ENCODE measurements at places on chromosomes 1 and 21. TPM values are rescaled to one million over a fixed set of nuclear protein-coding genes. Genes with fewer than 3 reads are reported as not detected.
A peak's percentile ranks its signal among the peaks of the same experiment; 100 is the strongest.

DNA sequence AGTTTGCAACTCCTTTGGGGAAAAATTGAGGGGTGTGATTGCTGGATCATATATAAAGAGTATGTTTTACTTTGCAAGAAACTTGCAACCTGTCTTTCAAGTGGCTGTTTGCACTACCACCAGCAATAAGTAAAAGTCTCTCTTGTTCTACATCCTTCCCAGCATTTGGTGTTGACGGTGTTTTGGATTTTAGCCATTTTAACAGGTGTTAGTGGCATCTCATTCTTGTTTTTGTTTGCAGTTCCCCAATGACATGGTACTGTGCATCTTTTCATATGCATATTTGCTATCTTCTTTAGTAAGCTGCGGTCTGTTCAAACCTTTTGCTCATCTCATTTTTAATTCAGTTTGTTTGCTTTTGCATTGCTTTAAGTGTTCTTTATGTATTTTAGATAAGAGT, 535.5 kb downstream of the LRRIQ3 start:
- no peak overlapping the region for H3K27ac ChIP-seq
- H3K27me3 ChIP-seq = no peaks in the 10 kb centered on the region
- no peak for DNase-seq
- H3K4me1 ChIP-seq = no peaks in the 10 kb centered on the region

SLC66A1 gene
- 17.8 TPM for total RNA-seq

GRCh38 chr1:186671136-186671825, 8.9 kb downstream of the PTGS2 start:
- H3K4me3 ChIP-seq = no peak overlapping the region
- DNase-seq = no peak
- H3K27me3 ChIP-seq = no peaks in the 10 kb centered on the region

NT5C1A gene
- 0.33 TPM for total RNA-seq

GRCh38 chr1:213898684-213899083, 89.1 kb upstream of the PROX1 start:
- no peaks in the 10 kb centered on the region for H3K27me3 ChIP-seq
- no peak for DNase-seq
- H3K27ac ChIP-seq = no peak overlapping the region
- no peaks in the 10 kb centered on the region for H3K4me1 ChIP-seq

GRCh38 chr1:13586001-13586400, 2.4 kb downstream of the PDPN start:
- no peak for DNase-seq
- H3K36me3 ChIP-seq = no peaks in the 10 kb centered on the region
- H3K27me3 ChIP-seq = peaks cover 3% of the 10 kb centered on the region
- no peak overlapping the region for H3K4me3 ChIP-seq

JAK1 gene
- 102 TPM for total RNA-seq

DNA sequence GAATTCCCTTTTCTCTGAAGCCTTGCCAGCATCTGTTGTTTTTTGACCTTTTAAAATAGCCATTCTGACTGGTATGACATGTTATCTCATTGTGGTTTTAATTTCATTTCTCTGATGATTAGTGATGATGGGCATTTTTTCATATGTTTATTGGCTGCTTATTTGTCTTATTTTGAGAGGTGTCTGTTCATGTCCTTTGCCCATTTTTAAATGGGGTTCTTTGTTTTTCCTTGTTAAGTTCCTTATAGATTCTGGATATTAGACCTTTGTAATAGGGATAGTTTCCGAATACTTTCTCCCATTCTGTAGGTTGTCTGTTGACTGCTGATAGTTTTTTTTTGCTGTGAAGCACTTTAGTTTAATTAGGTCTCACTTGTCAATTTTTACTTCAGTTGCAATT, 54.0 kb upstream of the C1orf185 start:
- H3K27ac ChIP-seq = no peak overlapping the region
- no peak overlapping the region for H3K4me3 ChIP-seq
- no peak for DNase-seq
- H3K27me3 ChIP-seq = no peaks in the 10 kb centered on the region
- H3K4me1 ChIP-seq = no peaks in the 10 kb centered on the region

- no peak for DNase-seq
- H3K4me3 ChIP-seq = no peak overlapping the region
- no peaks in the 10 kb centered on the region for H3K27me3 ChIP-seq
- no peaks in the 10 kb centered on the region for H3K36me3 ChIP-seq
- H3K4me1 ChIP-seq = no peaks in the 10 kb centered on the region
These were observed 9.4 kb downstream of the SELP start for GRCh38 chr1:169620565-169620964.

GRCh38 chr1:33424205-33424604, 6.7 kb downstream of the PHC2 start:
- no peak overlapping the region for H3K27ac ChIP-seq
- H3K4me1 ChIP-seq = no peaks in the 10 kb centered on the region
- no peak for DNase-seq
- no peaks in the 10 kb centered on the region for H3K36me3 ChIP-seq

DNA sequence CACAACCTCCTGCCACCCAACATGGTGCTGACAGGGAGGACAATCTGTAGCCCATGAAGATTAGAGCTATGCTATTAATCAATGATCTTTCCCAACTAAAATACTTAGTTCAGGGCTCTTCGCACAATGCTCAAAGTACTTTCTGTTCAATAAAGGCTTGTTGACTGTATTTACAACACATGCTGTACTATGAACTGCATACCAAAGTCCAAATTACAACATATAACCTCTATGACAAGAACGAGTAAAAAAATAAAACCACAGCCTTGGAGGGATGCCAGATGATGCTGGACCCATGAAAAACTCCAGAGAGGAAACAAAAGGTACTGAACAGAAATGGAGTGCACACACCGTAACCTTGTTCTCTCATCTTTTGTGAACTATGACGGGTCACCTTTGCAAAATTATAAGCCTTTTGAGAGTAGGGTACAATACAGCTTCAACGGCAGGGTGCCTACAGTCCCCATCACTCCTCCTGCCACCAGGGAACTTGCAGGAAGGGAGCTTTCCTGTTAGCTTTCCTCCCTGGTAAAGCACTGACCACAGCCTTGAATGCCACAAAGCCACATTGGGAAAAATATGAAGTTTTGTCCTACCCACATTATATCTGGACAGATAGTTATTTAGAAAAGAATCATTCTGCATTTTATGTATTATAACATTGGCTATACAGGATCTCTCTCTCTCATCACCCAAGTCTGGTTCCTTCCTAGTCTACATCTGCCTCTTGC, 175.6 kb downstream of the NRIP1 start:
- H3K4me1 ChIP-seq = no peaks in the 10 kb centered on the region
- H3K27me3 ChIP-seq = no peaks in the 10 kb centered on the region
- H3K27ac ChIP-seq = no peak overlapping the region

DNA sequence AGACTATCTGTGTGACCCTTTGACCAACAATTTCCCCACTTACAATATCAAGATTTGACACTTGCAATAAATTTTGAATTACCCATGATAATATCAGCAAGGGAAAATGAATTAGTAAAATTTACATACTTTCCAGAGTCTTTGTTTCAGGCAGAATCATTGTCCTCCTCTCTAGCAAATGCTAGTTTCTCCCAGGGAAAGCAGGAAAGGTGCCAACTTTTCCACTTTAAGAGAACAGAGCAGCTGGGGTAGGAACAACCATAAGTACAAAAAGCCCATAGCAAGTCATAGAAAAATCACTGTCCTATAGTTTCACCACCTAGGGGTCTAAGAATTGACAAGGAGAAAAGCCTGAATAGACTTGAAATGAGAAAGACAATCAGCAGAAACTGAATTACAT, 67.1 kb upstream of the GUCA2B start:
- H3K36me3 ChIP-seq = no peaks in the 10 kb centered on the region
- no peaks in the 10 kb centered on the region for H3K27me3 ChIP-seq
- no peak overlapping the region for H3K4me3 ChIP-seq
- no peak for DNase-seq
- peaks cover 8% of the 10 kb centered on the region for H3K4me1 ChIP-seq
- H3K27ac ChIP-seq = no peak overlapping the region

GRCh38 chr21:32826329-32827167, 55.0 kb upstream of the PAXBP1 start:
- peak; percentile 17 for DNase-seq
- H3K36me3 ChIP-seq = no peaks in the 10 kb centered on the region
- H3K4me1 ChIP-seq = no peaks in the 10 kb centered on the region
- no peak overlapping the region for H3K27ac ChIP-seq
- no peaks in the 10 kb centered on the region for H3K27me3 ChIP-seq
- H3K4me3 ChIP-seq = no peak overlapping the region

RCAN3 gene
- total RNA-seq = 37.3 TPM

- no peak for DNase-seq
- H3K27ac ChIP-seq = no peak overlapping the region
- H3K36me3 ChIP-seq = no peaks in the 10 kb centered on the region
These were observed 28.1 kb downstream of the IL23R start for GRCh38 chr1:67194209-67194863.

DNA sequence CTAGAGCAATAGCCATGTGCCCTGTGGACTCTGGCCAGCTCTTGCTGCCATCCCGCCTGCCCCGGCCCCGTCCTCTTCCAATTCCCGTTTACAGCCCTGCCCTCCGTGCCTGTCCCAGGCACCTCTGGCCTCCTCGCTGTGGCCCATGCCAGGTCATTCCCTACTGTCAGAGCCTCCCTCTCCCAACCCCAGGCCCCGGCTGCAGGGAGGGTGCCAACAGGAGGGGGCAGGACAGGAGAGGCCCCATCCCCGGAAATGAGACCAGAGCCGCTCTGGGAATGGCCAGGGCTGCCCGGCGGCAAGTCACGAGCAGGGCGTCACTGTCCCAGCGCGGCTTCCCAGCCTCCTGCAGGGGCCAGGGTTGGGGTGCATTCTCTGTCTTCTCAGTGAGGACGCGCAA, 23.5 kb upstream of the TSPEAR start:
- H3K4me1 ChIP-seq = no peaks in the 10 kb centered on the region
- no peaks in the 10 kb centered on the region for H3K27me3 ChIP-seq
- H3K27ac ChIP-seq = no peak overlapping the region
- H3K4me3 ChIP-seq = no peak overlapping the region

DNA sequence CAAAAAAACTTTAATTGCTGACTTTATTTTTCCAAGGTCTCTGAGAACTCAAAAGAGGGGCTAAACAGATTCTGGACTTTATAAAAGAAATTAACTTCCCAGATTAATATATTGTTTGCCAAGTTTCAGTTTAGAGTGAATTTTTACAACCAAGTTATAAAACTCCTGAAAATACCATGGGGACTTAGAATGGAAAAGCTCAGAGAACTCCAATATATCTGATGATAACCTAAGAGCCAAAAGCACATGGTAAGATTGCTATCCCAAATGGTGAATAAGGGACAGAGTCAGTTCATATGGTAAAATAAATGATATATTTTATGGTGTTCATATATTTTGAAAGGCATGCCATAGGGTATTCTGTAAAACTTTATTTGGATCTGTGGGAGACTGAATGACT, 470.9 kb downstream of the TTLL7 start:
- no peaks in the 10 kb centered on the region for H3K4me1 ChIP-seq
- no peak overlapping the region for H3K4me3 ChIP-seq
- no peaks in the 10 kb centered on the region for H3K36me3 ChIP-seq
- no peak overlapping the region for H3K27ac ChIP-seq

- DNase-seq = no peak
- H3K27ac ChIP-seq = no peak overlapping the region
- no peaks in the 10 kb centered on the region for H3K4me1 ChIP-seq
- no peaks in the 10 kb centered on the region for H3K27me3 ChIP-seq
These were observed 15.2 kb downstream of the SERBP1 start for GRCh38 chr1:67415041-67415440.

GRCh38 chr1:89831462-89832120, 10.8 kb downstream of the LRRC8D start:
- no peak overlapping the region for H3K27ac ChIP-seq
- H3K4me3 ChIP-seq = no peak overlapping the region
- no peak for DNase-seq
- peaks cover 12% of the 10 kb centered on the region for H3K4me1 ChIP-seq
- H3K36me3 ChIP-seq = no peaks in the 10 kb centered on the region
- H3K27me3 ChIP-seq = no peaks in the 10 kb centered on the region

- no peak overlapping the region for H3K4me3 ChIP-seq
- peaks cover 47% of the 10 kb centered on the region for H3K36me3 ChIP-seq
- H3K27ac ChIP-seq = no peak overlapping the region
These were observed 10.9 kb downstream of the UBE2J2 start for GRCh38 chr1:1262758-1263157.

DNA sequence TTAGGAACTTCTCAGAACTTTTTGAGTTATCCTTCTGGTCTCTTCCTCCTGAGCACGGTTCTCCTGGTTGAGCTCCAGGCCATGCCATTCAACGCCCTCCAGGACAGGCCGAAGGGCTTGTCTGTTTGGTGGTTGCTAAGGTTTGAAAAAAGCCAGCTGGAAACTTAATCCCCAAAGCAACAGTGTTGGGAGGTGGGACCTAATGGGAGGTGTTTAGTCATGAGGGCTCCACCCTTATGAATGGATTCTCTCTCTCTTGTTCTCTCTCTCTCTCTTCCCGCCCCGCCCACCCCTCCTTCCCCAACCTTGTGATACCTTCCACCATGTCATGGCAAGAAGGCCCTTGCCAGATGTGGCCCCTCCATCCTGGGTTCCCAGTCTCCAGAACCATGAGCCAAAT, 829 bp downstream of the KCNE1 start:
- no peak overlapping the region for H3K27ac ChIP-seq
- no peak for DNase-seq
- no peaks in the 10 kb centered on the region for H3K4me1 ChIP-seq
- H3K27me3 ChIP-seq = no peaks in the 10 kb centered on the region
- no peak overlapping the region for H3K4me3 ChIP-seq

VTCN1 gene
- not detected for total RNA-seq

DNA sequence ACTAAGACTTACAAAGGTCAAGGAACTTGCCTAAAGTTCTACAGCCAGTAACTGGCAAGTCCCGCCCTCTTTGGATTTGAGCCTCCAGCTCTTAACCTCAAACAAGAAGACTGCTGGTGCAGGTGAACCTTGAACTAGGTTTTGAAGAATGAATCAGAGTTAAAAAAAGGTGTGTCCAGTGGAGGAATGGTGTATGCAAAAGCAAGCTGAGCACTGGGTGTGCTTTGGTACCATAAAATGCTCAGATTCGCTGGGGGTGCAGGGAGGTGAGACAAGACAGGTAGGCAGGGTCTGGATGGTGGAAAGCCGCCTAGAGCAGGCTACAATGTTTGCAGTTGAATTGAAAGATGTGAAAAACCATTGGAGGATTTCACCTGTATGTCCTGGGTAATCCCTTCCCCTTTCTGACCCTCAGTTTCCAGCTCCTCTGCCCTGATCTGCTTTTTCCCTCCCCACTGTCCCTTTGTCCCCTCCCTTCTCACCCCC, 39.8 kb downstream of the FOXD2 start:
- H3K4me3 ChIP-seq = no peak overlapping the region
- no peaks in the 10 kb centered on the region for H3K4me1 ChIP-seq
- H3K27me3 ChIP-seq = no peaks in the 10 kb centered on the region
- no peak for DNase-seq

PTGER3 gene
- total RNA-seq = 0.39 TPM

WDR64 gene
- not detected for total RNA-seq

- DNase-seq = no peak
- no peak overlapping the region for H3K27ac ChIP-seq
- no peaks in the 10 kb centered on the region for H3K27me3 ChIP-seq
- H3K36me3 ChIP-seq = no peaks in the 10 kb centered on the region
- H3K4me3 ChIP-seq = no peak overlapping the region
- H3K4me1 ChIP-seq = no peaks in the 10 kb centered on the region
These were observed 116.9 kb downstream of the BEND5 start for GRCh38 chr1:48659801-48660200.

All from thyroid gland (tissue), 4 donors.